HCT116 (cell line): ENCODE measurements at places on chromosomes 6 and 20. TPM values are rescaled to one million over a fixed set of nuclear protein-coding genes. Genes with fewer than 3 reads are reported as not detected.
A peak's percentile ranks its signal among the peaks of the same experiment; 100 is the strongest.

- no peaks in the 10 kb centered on the region for H3K4me1 ChIP-seq
- no peak overlapping the region for H3K27ac ChIP-seq
Observed at GRCh38 chr6:113805811-113806495, 51.2 kb upstream of the MARCKS start.

DNA sequence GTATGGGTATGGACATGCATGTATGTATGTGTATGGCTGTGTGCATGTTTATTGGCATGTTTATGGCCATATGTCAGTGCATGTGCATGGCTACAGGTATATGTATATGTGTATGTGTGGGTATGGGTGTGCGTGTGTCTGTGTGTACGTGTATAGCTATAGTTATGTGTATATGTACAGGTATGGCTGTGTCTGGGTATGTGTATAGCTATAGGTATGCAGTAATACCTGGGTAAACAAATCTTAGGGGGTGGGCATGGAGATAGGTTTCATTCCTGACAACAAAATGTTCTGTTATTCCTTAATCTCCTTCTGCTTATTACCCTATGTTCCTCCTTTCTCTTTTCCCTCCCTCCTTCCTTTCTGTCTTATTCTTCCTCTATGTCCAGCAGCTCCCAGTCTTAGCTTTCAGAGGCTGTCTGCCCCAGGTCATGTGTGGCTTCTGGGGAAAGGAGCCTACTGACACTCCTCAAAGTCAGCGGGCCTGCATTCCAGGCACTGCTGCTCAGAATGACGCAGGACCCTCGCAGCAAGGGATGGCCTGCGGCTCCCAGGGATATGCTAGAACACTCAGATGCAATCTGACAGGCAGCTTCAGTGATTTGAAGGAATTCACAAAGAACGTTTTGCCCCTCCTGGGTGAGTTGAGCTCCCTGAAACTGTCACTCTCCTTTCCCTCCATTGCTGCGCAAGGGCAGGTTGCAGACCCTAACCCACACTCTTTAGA lies 139.3 kb upstream of the PHACTR1 start:
- no peak for DNase-seq
- H3K4me1 ChIP-seq = peaks cover 7% of the 10 kb centered on the region; the same call in 1 of the 2 replicates
- no peak overlapping the region for H3K27ac ChIP-seq
- no peaks in the 10 kb centered on the region for H3K27me3 ChIP-seq
- H3K4me3 ChIP-seq = no peak overlapping the region

PKHD1 gene
- not detected for total RNA-seq

ZFP64 gene
- total RNA-seq = 16.0 TPM

GRCh38 chr20:12152996-12153395 lies 235.3 kb downstream of the BTBD3 start:
- no peaks in the 10 kb centered on the region for H3K4me1 ChIP-seq
- H3K4me3 ChIP-seq = no peak overlapping the region
- no peak overlapping the region for H3K27ac ChIP-seq
- H3K27me3 ChIP-seq = no peaks in the 10 kb centered on the region
- DNase-seq = no peak

- no peaks in the 10 kb centered on the region for H3K4me1 ChIP-seq
- H3K36me3 ChIP-seq = no peaks in the 10 kb centered on the region
- no peak overlapping the region for H3K4me3 ChIP-seq
Observed at GRCh38 chr20:59693587-59693986, 89.2 kb downstream of the PHACTR3 start.

GRCh38 chr20:58544286-58544685 lies 29.1 kb upstream of the APCDD1L start:
- no peaks in the 10 kb centered on the region for H3K36me3 ChIP-seq
- no peak for DNase-seq

DNA sequence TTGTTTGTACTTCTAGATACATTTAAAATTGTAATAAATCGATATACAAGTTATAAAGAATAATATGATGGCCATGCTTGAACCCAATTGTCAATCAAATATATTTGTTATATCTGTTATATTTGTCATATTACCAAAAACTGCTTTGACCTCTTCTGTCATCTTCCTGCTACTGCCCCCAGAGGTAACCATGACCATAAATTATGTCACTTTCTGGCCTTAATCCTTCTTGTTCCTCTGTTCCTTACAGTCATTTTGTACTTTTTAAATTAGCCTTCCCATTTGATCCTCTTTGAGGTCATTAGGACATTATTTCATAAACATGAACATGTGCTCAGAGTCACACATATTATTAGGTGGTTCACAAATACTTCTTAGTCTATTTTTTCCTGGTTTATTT lies 124.7 kb downstream of the HFE start:
- no peak overlapping the region for H3K27ac ChIP-seq
- no peak overlapping the region for H3K4me3 ChIP-seq
- H3K36me3 ChIP-seq = no peaks in the 10 kb centered on the region
- no peak for DNase-seq
- H3K4me1 ChIP-seq = peaks cover 4% of the 10 kb centered on the region; the same call in 1 of the 2 replicates

CGA gene
- total RNA-seq = not detected

FKBP1A gene
- 259 TPM for total RNA-seq

DNA sequence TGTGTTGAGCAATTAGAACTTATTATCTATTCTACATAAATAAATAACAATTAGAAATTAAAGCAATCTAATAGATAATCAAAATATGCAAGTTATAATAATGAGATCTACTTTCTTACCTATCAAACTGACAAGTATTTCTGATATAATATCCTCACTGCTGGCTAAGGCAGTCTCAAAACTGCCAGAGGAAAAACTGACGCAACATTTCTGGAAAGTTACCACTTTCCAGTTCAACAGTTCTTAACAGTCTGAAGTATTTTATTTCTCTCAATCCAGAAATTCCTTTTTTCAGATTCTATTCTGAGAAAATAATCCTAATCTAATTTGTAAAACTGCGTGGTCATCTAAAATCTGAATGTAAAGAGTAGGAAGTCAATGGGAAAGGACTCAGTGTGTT lies 121.0 kb downstream of the TRDN start:
- no peak overlapping the region for H3K4me3 ChIP-seq
- H3K4me1 ChIP-seq = no peaks in the 10 kb centered on the region
- H3K36me3 ChIP-seq = no peaks in the 10 kb centered on the region

DNA sequence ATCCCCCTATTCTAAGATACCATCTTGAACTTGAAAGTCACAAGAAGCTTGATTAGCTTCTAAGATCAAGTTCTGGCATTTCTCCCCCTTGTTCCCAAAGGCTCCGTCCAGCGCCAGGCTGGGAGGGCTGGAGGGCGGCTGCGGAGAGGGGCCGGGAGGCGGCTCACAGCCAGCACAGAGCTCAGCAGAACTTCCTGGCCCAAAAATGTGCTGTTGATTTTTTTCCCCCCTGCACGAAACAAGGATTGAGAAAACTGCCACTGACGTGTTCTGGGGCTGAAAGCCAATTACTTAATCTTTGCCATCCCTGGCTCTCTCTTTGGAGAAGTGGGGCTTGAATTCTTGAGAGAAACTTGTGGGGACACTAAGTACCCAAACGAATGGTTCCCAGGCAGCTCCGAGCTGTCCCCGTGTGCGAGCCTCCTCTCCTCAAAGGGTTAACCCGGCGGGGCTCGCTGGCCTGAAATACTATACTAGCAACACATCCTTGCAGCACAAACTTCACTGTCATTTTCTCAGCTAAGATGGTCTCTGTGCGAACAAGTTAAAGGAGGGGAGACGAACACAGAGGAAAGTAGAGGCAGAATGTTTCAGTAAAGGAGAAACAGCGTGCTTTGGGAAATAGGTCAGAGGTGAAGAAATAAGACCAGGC lies 452 bp downstream of the TRAF3IP2 start:
- H3K27ac ChIP-seq = peak overlapping the region; percentile 85
- DNase-seq = no peak
- H3K4me1 ChIP-seq = peaks cover 38% of the 10 kb centered on the region
- H3K36me3 ChIP-seq = no peaks in the 10 kb centered on the region
- no peaks in the 10 kb centered on the region for H3K27me3 ChIP-seq
- H3K4me3 ChIP-seq = peak overlapping the region; percentile 75

DNA sequence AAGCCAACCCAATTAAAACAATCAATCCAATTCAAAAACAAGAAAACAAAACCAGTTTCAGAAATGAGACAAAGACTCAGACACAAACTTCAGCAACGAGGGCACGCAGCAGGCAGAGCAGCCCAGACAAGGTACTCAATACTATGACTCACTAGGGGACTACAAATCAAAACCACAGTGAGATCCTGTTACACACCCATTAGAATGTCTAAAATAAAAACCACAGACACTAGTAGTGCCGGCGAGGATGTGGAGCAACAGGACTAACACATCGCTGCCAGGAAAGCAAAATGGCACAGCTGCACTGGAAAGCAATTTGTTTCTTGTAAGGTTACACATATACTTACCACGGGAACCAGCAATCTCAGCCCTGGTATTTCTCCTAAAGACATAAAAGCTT lies 28.4 kb upstream of the MAS1L start:
- no peak overlapping the region for H3K4me3 ChIP-seq
- H3K4me1 ChIP-seq = peaks cover 8% of the 10 kb centered on the region
- peak; percentile 32 for DNase-seq
- H3K36me3 ChIP-seq = no peaks in the 10 kb centered on the region
- no peak overlapping the region for H3K27ac ChIP-seq

GRCh38 chr20:5715071-5715841 lies 34.9 kb upstream of the SHLD1 start:
- H3K27ac ChIP-seq = no peak overlapping the region
- no peak overlapping the region for H3K4me3 ChIP-seq
- H3K36me3 ChIP-seq = no peaks in the 10 kb centered on the region
- peaks cover 7% of the 10 kb centered on the region; the same call in 1 of the 2 replicates for H3K4me1 ChIP-seq

DNA sequence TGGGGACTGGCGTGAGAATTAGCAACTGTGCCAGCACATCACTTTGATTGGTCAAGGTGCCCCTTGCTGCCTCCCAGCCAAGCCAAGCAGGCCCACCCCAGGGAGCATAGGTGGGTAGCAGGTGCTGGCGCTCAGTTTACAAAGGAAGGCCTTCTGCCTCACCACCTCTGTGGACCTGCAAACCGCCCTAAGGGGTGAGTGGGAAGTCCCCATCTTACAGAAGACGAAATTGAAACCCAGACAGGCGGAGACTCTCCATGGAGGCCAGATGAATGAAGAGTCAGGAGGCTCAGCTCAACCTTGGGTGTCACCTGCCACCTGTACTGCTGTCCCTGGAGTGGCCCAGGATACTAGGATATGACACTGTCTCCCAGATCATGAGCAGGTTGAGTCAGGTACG lies 21.5 kb upstream of the MAS1L start:
- no peak overlapping the region for H3K27ac ChIP-seq
- H3K4me1 ChIP-seq = no peaks in the 10 kb centered on the region
- H3K4me3 ChIP-seq = no peak overlapping the region
- DNase-seq = no peak

- no peaks in the 10 kb centered on the region for H3K4me1 ChIP-seq
- DNase-seq = no peak
- H3K36me3 ChIP-seq = no peaks in the 10 kb centered on the region
Observed at GRCh38 chr20:15162079-15162647, 824.8 kb upstream of the FLRT3 start.

OR10C1 gene
- not detected for total RNA-seq

- no peaks in the 10 kb centered on the region for H3K4me1 ChIP-seq
- H3K27me3 ChIP-seq = no peaks in the 10 kb centered on the region
- no peaks in the 10 kb centered on the region for H3K36me3 ChIP-seq
Observed at GRCh38 chr6:25511376-25511775, 140.6 kb upstream of the SCGN start.

GRCh38 chr20:7415427-7415826 lies 524.8 kb downstream of the HAO1 start:
- no peak overlapping the region for H3K4me3 ChIP-seq
- H3K4me1 ChIP-seq = no peaks in the 10 kb centered on the region
- H3K27me3 ChIP-seq = no peaks in the 10 kb centered on the region
- no peak overlapping the region for H3K27ac ChIP-seq
- H3K36me3 ChIP-seq = no peaks in the 10 kb centered on the region

CCN6 gene
- not detected for total RNA-seq

MMUT gene
- 12.4 TPM for total RNA-seq

DNA sequence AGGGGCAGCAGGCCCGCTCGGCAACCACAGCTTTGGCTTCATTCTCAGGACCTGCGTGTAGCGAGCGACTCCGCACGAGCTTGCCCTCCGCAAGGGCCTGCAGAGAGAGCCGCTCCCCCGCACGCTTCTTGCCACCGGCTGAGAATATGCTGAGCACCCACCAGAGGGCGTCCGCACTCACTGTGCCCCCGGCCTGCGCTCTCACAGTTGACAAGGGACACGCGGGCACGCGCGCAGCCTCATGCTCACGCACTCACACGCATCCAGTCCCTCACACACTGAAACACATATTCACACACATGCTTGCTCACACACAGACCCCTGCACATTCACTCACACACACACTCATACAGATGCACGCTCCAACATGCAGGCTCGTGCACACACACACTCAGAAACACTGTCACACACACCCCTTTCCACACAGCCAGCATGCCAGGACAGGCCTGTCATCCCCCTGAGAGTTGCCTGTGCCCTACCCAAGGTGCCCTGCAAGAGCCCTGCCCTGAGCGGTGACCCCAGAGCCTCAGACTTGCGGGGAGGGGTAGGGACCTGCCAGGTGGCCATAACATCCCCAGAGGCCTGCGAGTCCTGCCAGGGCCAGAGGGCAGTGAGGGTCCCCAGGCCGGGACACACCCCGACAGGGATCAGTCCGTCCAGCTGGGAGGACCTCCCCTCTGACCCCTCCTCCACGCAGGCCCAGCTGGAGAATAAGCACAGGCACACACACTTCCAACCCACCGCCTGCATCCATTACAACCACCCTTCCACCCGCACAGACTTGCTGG lies 174.1 kb downstream of the BMP7 start:
- no peaks in the 10 kb centered on the region for H3K27me3 ChIP-seq
- H3K27ac ChIP-seq = no peak overlapping the region
- no peak overlapping the region for H3K4me3 ChIP-seq
- DNase-seq = peak; percentile 44
- H3K4me1 ChIP-seq = peaks cover 20% of the 10 kb centered on the region

DNA sequence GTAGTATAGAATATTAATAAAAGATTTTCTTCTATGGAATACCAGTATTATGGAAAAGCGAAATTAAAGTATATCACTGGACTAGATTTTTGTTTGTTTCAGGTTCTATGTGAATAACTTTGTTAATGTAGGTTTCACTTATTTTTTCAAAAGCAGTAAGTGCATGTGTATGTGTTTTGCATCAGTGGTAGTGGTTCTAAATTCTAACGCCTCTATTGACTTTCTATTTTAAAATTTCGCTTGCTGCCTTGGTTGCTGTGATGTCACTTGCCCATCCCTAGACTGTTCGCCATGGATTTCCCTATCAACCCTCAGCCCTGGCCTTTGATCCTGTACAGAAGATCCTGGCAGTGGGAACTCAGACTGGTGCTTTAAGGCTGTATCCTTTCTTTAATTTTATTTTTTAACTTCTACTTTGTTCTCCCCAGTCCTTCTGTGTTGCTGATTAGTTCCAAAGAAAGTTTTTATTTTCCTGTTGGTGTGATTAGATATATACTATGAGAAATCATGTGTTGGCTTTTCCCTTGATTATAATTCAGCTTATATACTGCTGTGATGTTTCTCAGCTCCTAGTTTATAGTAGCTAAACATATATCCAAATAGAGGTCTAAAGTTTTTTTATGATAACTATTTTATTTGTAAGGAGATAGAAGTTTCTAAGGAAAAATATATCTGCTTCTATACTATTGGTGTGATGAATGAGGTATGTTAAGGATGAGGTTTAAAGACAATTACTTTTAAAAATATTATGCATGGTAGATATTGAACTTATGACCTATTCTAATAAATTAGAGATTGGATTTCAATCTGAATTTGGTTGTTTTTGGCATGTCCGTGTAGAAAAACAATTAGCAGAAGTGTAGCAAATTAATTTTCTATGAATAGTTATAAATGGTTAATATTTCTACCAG lies 1.7 kb downstream of the STXBP5 start:
- H3K27me3 ChIP-seq = no peaks in the 10 kb centered on the region
- H3K36me3 ChIP-seq = no peaks in the 10 kb centered on the region
- peaks cover 3% of the 10 kb centered on the region; the same call in 1 of the 2 replicates for H3K4me1 ChIP-seq
- no peak overlapping the region for H3K27ac ChIP-seq
